ENCODE measurements at places on chromosomes 3 and 15.
A peak's percentile ranks its signal among the peaks of the same experiment; 100 is the strongest.

DNA sequence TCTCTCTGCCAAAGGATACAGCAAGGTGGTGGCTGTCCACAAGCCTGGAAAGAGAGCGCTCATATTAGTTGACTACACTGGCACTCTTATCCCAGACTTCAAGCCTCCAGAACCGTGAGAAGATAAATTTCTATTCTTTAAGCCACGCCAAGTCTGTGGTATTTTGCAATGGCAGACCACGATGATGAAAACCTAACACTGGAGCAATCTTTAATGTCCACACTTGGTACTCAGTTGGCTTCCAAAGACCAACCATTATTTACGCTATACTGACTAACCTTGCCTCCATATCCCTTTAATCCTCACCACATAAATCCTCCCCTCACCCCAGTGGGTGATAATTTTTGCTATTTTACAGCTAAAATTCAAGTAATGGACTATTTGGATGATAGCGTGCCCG, 16.9 kb upstream of the LACTB start:
- no peak for DNase-seq

- no peak for DNase-seq
These were observed at the start of gene MYL3 for GRCh38 chr3:46863261-46863782. TSS of gene MYL3 (minus strand) at chr3:46863444. CDS start at chr3:46863390, 54 bp downstream.

DNA sequence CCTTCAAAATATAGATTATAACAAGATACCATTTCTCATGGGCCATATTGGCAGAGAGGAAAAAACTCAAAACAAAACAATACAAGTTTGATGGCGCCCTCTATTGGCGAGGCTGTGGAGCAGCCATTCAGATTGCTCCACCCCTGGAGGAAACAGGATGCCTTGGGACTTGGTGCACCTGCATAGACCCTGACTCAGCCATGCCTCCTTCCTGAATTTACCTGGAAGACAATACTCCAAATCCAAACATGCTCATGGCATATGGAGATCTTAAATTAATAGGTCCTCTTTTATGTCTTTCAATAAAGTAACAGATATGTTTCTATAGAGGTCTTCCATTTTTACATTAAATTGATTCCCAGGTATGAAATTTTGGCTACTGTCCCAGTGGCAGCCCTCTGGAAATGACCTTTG, 90.0 kb downstream of the APBA2 start:
- peak; percentile 10 for DNase-seq

- DNase-seq, result no peak
These were observed 18.5 kb downstream of the VIPR1 start for GRCh38 chr3:42520906-42521305.

DNA sequence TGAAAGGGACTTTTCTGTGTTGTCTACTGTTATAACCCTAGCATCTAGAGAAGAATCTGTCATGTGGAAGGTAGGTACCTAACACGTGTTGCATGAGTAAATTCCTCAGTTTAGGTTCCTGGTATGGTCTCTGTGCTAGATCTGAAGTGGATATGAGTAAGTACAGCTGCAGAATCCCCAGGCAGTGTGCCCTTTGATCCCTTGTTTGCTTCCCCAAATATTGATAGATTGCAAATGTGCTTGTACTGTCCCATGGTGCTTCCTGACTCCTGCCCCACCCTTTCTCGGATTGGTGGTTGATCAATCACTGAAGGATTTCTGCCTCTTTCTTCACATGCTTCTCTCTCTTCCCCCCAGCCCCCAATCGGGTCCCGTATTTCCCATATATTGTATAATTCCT, 450.4 kb downstream of the UNC13C start:
- DNase-seq, result no peak

DNA sequence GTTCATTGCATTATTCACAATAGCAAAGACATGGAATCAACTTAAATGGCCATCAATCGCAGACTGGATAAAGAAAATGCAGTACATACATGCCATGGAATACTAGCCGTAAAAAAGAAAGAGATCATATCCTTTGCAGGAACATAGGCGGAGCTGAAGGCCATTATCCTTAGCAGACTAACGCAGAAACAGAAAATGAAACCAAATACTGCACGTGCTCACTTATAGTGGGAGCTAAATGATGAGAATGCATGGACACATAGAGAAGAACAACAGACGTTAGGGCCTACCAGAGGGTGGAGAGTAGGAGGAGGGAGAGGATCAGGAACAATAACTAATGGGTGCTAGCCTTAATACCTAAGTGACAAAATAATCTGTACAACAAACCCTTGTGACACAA, 57.9 kb downstream of the RASA2 start:
- DNase-seq, result no peak

- no peak for DNase-seq
These were observed 1297.6 kb upstream of the ALCAM start for GRCh38 chr3:104069114-104069513.

GRCh38 chr3:126926684-126927400, 56.1 kb upstream of the PLXNA1 start:
- DNase-seq, result no peak

- no peak for DNase-seq
These were observed 191.6 kb upstream of the STT3B start for GRCh38 chr3:31341130-31341529.

- no peak for DNase-seq
These were observed 25.3 kb upstream of the ABHD17C start for GRCh38 chr15:80669663-80670273.

DNA sequence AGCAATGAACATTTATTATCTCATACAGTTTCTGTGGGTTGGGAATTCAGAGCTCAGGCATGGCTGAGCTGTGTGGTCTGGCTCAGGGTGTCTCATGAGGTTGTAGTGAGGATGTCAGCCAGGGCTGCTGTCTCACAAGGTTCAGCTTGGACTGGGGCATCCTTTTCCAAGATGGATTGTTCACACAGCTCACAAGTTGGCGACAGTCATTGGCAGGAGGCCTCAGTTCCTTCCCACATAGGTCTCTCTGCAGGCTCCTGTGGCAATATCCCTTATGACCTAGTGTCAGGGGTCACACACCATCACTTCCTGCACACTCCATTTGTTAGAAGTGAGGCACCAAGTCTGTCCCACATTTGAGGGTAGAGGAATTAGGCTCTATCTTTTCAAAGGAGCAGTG, 56.0 kb downstream of the RPLP1 start:
- no peak for DNase-seq

GRCh38 chr3:30332196-30333021, 274.0 kb upstream of the TGFBR2 start:
- DNase-seq, result no peak

DNA sequence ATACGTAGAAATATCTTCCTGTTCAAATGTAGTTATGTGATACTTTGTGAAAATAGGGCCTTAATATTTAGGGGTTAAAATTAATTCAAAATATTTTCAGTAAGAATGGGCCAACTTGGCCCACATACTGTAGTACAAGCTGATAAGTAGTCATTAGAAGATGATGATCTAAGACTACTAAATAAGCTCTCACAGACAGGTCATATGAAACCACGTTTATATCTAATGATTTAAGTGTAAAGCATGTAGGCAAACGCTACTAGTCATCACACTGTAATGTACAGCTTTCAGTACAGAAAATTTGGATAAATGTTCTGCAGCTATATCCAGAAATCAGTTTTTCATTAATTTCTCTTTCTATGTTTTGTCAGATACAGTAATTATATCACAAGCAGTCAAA, 228.6 kb downstream of the UBE2E2 start:
- no peak for DNase-seq

DNA sequence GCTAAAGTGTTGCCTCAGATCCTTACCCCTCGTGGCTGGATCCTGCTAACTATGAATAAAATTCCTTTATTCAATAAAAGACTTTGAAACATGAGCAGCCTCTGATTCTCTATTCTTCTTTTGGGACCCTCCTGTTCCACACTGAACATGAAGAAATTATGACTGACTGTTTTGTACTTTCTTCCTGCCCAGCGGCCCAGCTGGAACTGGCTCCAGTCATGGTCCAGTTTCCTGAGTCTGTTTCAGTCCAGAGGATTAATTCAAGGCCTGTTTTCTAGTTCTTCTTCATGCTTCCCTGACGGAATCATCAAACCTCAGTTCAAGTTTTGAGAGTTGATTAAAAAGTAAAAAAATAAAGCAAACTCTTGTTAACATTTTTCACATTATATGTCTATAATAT, 52.6 kb upstream of the CP start:
- DNase-seq, result no peak

- no peak for DNase-seq
These were observed 6.6 kb downstream of the GPX1 start for GRCh38 chr3:49351521-49352011.

GRCh38 chr3:4835616-4836043, 143.6 kb upstream of the BHLHE40 start:
- DNase-seq, result peak; percentile 77

DNA sequence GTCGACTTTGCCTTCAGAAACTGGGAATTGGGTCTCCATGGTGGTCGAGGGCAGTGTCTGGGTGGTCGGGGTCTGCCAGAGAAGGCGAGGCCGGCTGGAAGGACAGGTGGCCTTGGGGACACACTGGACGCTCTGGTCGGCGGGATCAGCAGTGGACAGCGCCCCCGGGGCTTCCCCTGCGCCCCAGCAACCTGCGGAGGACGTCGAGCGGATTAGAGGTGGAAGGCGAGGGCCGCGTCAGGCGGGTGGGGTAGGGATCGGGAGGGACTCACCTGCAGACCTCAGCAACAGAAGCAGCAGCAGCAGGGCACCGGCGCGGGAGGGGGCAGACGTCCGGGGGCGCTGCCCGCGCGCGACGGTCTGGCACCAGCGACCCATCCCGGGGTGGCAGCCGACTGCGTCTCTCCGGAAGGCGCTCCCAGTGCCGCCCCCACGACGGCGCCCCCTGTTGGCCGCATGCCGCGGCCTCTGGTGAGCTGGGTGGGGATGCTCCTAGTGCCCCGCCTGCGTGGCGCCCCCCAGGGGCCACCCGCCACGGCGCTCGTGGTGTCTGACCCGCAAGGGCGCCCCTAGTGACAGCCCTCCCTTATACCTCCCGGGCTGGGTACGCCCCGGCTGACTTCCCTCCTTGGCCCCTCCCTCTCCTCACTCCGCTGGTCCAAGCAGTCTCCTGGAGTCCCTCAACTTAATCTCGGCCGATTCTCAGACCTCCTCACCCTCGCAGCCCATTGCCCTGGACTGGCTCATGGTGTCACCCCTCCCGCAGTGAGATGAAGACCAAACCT, at the start of gene PRSS50:
PRSS50 (minus strand) TSS at position 423 of the 785 bp plus-strand sequence; CDS start at position 378, 45 bp downstream.
- DNase-seq, result no peak

- no peak for DNase-seq
These were observed 1.3 kb downstream of the AP2M1 start for GRCh38 chr3:184175981-184176376.

- no peak for DNase-seq
These were observed 1.2 kb downstream of the MECOM start for GRCh38 chr3:169662132-169662842.

DNA sequence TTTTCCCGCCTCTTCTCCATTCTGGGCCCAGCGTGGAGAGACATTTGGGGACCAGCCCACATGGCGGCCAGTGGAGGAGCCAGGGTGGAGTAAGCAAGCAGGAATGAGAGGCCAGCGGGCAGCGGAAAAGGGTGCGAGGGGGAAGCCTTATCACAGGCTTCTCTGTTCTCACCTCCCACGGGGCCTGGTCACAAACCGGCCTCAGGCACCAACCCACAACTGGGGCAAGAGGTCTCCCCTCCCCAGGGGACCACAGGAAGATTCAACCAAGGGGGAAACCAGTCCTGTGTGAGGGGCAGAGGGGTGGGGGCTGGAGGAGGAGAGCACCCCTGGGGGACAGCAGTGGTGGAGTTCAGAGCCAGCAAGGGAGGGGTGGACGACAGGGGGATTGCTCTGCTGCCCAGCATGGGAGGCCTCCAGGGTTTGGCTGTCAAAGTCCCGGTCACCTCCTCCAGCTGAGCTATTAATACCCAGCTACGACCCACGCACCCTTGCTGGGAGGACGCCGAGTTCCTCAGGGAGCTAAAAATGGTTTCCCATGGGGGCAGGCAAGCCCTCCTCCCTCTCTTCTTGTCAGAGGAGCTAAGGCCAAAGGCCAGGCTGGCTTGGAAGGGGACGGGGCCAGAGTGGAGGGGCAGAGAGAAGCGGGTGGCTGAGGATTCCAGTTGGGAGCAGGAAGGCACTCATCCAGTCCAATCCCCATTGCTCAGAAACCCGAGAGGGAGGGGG, 23.8 kb upstream of the RPL29 start:
- no peak for DNase-seq

DNA sequence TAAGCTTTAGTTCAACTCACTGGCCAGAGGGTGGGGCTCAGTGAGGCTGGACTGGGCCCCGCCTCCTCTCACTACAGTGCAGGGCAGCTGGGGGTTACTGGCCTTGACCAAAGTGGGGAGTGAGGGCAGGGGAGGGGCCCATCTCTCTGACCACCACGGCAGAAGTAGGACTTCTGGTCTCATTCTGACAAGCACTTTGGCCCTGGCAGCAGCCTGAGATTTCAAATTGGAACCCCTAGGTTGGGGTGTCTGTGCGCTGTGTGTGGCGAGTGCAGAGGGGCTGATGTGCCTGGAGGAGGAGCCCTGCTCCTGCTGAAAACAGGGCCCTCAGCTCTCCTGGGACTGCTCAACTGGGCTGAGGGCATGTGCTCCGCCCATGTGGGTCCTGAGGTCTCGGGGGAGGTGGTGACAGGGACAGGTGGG, 60.3 kb upstream of the RPL32 start:
- no peak for DNase-seq

DNA sequence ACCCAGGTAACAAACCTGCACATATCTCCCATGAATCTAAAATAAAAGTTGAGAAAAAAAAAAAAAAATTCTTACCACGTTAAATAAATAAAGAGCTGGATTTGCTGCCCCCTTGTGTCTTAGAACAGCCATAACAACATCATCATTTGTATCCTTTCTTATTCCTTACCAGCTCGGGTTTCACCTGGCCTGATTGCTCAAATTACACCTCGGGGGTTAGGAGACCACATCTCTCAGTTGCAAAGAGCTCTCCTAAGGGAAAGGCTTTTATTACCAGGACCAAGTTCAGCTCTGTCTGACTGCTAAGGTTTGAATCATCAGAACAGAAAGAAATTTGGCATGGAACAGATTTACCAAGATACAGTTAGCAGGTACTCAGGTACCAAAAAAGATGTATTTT, 25.8 kb upstream of the RPL39L start:
- DNase-seq, result peak; percentile 32

- DNase-seq, result no peak
These were observed 5.3 kb downstream of the FGD5 start for GRCh38 chr3:14823910-14824629.

- no peak for DNase-seq
These were observed 49.4 kb upstream of the HES1 start for GRCh38 chr3:194086388-194087075.

- no peak for DNase-seq
These were observed 68.2 kb downstream of the NBEAL2 start for GRCh38 chr3:47047673-47048072.
